ENCODE measurements at places on chromosomes 2 and 18.

- DNase-seq, result no peak
Observed at GRCh38 chr18:77815666-77816338, 566.2 kb downstream of the GALR1 start.

- peak; percentile 15 for DNase-seq
Observed at GRCh38 chr2:3001615-3002560, 375.7 kb downstream of the EIPR1 start.

- DNase-seq, result peak; percentile 31
Observed at GRCh38 chr2:144217853-144218633, 301.9 kb downstream of the ZEB2 start.

DNA sequence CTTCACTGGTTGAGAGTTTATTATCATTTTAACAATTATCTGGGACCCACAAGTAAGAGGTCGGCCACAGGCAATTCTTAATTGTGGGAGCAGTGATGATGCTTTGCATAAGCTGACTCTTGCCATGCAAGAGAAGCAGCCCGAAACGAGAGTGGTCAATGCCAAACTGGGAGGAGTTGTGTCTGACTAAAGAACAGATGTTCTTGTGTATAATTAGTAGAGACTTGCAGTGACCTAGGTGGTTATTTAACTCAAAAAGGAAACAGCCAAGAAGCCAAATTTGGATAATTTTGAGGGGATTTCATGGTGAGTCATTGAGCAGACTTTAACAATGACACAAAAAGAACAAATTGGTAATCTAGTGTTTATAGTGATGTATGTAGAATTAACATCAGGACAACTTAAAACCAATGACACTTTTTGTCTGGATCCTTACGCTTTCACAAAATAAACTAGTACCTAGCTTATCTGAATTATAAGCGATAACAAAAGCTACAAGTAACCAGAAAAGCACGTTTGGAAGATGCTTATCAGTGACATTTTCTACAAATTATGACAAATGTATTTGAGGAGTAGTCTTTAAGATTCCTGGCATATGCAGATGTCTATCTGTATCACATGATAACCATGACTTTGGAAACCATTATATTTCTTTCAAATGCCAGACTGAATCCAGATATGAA, 184.7 kb upstream of the DLGAP1 start:
- DNase-seq, result no peak

- DNase-seq, result no peak
Observed at GRCh38 chr18:35458271-35458670, 39.5 kb downstream of the INO80C start.

DNA sequence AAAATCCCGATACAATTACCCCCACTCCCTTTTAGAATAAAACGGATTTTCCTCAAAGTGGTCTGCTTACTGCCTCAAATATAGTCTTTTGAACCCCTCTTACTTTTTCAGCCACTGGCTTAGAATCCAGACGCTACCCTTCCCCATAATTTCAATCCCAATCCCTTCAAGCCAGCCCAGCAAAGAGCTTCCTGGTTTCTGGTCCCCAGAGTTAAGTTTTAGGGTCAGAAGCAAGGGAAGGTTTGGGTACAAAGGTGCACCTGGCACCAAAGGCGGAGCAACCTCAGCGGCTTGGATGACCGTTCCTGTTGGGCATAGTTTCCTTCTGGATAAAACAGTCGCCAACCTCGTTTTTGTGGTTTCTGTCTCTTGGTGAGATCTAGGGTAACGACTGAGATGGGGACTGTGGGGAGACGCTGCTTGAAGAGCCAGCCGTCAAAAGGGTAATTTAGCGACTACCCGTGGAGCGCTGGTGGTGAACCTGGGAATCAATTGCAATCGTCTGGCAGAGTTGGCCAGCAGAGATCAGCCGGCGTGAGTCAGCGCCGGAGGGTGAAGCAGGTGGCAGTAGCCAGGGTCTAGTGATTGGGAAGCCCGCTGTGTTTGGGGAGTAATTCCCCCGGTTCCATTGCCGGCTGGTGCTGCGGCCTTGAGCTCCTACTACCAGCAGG, 1.6 kb downstream of the FEV start:
- no peak for DNase-seq

GRCh38 chr2:233976690-233977294, 59.6 kb downstream of the TRPM8 start:
- peak; percentile 71 for DNase-seq

- peak; percentile 94 for DNase-seq
Observed at GRCh38 chr2:37630301-37630700, 41.1 kb downstream of the CDC42EP3 start.

DNA sequence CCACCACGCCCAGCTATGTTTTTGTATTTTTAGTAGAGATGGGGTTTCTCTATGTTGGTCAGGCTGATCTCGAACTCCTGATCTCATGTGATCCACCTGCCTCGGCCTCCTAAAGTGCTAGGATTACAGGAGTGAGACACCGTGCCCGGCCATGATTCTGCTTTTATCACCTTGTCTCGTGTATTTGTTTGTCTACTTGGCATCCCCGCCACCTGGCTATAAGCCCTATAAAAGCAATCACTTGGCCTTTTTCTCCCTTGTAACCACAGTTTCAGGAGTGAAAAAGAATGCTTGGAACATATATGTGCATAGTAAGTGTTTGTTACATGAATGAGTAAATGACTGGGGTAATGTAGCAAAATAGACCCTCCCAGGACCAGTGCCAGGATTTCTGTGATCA, 77.5 kb upstream of the PAPOLG start:
- DNase-seq, result no peak

DNA sequence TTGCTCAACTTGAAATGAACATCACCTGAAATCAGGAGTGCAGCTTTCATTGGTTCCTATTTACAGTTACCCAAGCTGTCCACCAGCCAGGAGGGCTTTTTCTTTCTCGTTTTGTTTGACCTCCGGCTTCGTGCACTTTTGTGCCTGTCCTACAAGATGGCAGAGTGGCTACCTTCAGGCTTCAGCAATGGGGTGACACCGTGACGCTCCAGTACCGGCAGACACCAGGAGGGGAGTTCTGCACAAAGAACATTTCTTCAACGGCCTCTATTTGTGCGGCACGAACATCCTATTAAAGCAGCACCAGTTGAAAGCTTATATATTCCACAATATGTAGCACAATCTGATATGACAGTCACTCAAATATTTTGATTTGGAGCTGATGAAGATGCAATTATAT, 18.3 kb downstream of the RNASEH1 start:
- DNase-seq, result no peak

DNA sequence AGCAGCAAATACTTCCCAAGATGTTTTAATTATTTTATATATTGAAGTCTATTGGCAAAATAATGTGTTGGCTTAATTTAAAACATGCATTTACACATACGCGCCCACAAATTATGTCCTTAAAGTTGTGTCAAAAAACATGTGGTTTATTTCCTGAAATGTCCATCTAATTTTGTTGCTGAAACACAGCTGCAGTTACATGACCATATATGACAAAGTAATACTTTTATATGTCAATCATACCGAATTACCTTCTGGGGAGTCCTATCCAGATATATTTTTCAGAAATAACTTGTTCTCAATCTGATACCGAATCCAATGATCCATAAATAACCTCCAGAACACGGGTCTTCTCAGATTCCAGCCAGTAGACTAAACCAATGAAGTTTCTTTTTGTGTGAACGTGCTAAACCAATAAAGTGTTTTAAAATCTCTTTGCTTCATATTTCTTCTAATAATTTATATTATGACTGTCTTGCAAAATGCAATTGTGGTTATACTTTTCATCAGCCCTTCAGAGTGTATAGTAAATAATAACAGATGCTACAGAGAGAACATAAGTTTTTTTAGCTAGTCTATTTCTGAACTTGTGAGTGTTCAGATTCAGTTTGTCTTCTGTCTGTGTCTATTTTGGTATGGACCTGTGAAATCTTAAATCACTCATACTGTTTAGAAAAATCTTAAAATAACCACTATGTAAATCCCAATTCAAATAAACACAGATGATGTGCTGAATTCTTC, 2.4 kb downstream of the SCG2 start:
- DNase-seq, result peak; percentile 53

- no peak for DNase-seq
Observed at GRCh38 chr2:140246058-140246457, 1465.9 kb upstream of the NXPH2 start.

- no peak for DNase-seq
Observed at GRCh38 chr2:24749069-24749691, 44.0 kb downstream of the PTRHD1 start.

GRCh38 chr18:76515576-76515975, 20.5 kb upstream of the ZNF516 start:
- DNase-seq, result no peak

DNA sequence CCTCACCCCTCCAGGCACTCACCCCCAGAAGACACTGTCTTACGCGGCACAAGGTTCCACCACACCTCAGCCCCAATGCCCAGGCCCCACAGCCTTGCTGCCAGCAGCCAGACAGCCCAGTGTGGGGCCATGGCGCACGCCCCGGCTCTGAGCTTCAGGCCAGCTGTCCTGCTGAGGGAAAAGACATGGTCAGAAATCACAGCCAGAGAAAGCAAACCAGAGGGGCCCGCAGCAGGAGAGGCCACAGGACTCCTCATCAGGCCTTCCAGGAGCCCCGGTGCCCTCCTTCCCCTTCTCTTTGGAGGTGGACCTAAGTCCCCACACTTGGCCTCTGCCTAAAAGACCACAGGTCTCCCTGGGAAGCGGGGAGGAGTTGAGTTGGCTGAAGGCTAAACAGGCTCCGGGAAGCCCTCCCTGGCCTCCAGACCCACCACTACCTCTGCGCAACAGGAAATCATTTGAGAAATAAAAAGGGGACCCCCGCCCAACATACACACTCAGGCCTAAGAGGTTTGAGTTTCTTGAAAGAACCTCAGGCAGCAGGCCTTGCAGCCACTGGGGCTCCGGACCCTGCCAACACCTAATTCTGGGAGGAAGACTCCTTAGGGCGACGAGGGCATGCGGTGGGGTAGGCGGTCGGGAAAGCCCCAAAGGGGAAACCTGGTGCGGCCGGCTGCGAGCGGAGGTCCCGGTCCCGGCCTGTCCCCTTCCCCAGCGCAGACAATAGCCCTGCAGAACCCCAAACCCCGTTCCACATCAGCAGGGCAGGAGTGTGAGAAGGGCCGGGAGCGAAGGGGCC, 1.9 kb downstream of the SEMA4C start:
- DNase-seq, result no peak

GRCh38 chr2:219561179-219562048, 9.9 kb downstream of the OBSL1 start:
- DNase-seq, result no peak

GRCh38 chr18:76544511-76545345, 49.7 kb upstream of the ZNF516 start:
- no peak for DNase-seq

DNA sequence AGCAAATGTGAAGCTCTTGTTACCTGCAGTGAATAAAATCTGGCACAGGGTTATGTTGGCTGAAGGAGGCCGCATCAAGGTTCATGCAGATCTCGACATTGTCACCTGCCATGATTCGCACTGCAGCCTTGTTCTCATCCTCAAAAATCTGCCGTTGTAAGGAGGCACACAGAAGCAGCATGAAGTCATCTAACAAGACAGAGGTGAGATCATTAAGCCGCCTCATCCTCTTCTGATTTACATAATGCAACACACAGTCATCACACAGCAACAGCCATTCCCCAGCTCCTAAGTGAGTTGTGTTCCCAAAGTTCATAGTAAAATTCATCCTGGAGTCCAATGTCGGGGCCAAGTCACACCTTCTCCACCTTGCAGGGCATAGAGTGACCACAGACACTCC, 232.1 kb downstream of the NAPG start:
- no peak for DNase-seq

DNA sequence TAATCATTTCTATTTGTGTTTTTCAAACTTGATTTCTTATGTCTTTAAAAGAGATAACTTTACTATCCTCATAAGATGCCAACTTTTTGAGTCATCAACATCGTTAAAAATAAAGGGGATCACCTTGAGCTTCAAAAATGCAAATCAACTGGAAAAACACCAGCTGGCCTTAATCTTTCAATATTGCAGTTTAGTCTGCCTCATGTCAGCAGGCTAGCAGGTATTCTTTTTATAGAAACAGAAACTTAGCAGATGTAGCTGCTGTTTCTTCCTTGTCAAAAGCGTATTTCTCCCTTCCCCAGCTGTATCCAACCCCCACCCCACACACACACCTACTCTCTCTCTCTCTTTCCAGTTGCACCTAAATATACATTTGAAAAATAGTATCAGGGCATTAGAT, 154.1 kb upstream of the ZNF804A start:
- no peak for DNase-seq

- DNase-seq, result no peak
Observed at GRCh38 chr2:6694555-6694954, 171.2 kb downstream of the CMPK2 start.

DNA sequence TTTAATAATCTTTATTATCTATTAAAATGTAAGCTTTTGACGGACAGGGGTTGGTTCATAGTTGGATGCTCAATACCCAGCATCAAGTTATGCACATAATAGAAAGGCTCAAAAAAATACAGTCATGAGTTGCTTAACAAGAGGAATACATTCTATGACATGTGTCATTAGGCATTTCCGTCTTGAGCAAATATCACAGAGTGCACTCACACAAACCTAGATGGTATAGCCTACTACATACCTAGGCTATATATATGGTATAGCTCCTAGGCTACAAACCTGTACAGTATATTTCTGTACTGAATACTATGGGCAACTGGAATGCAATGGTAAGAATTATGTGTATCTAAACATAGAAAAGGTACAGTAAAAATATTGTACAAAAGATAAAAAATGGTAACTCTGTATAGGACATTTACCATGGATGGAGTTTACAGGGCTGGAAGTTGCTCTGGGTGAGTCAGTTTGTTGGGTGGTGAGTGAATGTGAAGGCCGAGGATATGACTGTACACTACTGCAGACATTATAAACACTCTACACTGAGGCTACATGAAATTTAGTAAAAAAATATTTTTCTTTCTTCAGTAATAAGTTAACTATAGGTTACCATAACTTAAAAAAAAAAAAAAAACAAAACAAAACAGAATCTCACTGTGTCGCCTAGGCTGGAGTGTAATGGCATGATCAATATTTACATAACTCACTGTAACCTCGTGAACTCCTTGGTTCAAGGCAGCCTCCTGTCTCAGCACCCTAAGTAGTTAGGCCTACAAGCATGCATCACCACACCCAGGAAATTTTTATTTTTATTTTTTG, 201.2 kb downstream of the NBAS start:
- peak; percentile 73 for DNase-seq

DNA sequence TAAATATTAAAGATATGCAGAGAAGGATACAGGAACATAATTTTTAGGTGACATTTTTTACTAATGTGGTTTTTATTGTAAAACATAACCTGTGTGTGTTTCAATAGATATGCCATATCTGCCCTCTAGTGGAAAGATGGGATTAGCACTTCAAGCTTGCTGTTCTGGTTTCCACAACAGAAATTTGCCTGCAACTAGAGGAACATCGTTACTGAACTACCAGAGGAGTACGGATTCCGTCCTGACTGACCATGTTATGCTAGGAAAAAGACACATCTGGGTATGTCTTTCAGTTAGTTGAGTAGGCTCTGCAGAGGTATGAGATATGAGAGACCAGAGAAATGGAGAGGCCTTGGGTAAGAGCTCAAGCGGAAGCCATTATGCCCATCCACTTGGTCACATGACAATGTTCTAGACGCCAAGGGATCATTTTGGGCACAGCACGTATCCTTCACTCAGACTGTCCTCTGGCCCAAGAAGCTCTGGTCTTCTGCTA, 104.9 kb downstream of the MBD2 start:
- DNase-seq, result peak; percentile 68

GRCh38 chr2:23506531-23507266, 121.7 kb downstream of the KLHL29 start:
- no peak for DNase-seq

All from AG10803 (cell line).